ENCODE measurements at places on chromosomes 4 and X. TPM values are rescaled to one million over a fixed set of nuclear protein-coding genes. Genes with fewer than 3 reads are reported as not detected.

MAGEA2 gene
- total RNA-seq: not detected

DNA sequence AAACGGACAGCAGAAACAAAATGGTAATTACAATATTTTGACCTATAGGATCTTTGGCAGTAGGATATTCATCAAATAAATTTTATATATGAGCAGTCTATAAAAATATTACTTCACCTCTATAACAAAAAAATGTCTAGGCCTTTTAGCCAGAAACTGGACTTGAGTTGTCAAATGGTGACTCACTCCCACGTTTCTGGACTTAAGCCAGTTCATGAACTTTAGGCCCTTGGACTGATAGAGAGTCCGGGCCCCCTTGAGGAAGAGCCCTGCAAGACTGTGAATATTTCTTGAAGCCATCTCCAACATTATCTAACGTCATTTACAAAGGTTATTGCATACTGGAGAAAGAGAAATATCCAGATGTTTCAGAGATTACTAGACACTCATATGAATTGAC, 106.8 kb upstream of the FAM47A start:
- no peak for DNase-seq

DNA sequence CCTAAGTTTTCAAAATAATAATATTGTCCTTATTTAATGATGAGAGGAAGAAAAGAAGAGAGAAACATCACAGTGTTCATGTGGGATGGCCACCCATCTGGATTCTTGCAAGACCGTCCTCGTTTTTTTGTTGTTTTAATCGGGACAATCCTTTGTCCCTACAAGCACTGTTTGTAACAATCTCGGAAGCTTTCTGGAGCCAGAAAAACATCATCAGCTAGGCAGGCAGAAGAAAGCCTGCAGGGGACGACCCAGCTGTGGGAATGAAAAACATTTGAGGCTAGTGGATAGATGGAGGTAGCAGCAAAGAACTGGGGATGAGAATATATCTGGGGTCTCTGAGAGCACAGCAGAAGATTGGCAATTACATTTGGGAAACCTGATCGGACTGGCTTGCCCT, 105.6 kb downstream of the DKK2 start:
- no peak for DNase-seq

DNA sequence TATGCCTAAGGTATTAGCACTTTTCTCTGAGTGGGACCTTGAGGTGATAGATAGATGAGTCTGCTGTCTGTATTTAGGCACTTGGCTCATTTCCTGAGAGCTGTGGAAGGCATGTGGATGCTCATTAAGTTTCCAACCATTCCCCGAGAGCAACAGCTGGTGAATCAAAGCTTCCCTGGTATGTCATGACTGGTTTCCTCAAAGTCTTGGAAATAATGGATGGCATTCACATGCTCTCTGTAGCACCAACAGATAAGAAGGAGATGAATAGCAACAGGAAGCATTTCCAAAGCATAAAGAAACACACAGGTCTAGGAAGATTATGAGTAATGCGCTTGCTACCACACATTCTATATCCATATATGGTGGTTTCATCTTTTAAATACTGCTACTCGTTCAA, 118.3 kb upstream of the ETNPPL start:
- DNase-seq: peak; percentile 92

- no peak for DNase-seq
These were observed 73.1 kb downstream of the FAT1 start for GRCh38 chr4:186650401-186651180.

PLAC1 gene
- total RNA-seq: not detected

DNA sequence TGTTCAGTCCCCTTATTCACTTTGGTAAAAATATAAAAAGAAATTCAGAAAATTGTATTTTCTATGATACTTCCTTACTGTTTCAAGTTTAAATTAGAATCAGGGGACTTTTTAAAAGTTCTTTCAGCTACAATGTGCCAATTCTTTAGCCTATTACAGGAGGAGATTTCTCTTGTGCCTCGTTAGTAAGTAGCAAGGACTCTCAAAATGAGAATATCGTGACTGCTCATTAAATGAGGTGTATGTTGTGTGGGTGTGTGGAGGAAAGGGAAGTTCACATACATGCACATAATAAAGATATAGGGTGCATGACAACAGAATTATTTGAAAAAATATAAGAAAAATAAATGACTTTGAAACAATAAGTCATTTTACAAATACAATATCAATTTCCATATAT, 190.5 kb downstream of the DTHD1 start:
- no peak for DNase-seq

DNA sequence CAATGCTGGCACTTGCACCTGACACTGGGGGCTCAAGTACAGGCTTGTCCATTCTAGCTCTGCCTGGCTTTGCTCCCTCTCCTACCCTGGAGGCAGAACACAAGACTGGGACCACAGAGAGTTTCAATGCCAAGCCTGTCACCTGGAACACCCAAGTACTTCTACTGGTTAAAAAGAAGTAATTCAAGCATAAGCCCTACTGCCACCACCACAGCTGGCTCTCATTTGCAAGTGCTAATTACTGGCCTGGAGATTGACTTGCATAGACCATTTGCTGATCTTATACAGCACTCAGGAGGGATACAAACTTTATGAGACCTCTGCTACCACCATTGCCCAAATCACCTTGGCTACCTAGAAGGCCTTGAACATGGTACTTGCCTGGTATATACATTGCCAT, 1550.9 kb downstream of the C4orf33 start:
- no peak for DNase-seq

DNA sequence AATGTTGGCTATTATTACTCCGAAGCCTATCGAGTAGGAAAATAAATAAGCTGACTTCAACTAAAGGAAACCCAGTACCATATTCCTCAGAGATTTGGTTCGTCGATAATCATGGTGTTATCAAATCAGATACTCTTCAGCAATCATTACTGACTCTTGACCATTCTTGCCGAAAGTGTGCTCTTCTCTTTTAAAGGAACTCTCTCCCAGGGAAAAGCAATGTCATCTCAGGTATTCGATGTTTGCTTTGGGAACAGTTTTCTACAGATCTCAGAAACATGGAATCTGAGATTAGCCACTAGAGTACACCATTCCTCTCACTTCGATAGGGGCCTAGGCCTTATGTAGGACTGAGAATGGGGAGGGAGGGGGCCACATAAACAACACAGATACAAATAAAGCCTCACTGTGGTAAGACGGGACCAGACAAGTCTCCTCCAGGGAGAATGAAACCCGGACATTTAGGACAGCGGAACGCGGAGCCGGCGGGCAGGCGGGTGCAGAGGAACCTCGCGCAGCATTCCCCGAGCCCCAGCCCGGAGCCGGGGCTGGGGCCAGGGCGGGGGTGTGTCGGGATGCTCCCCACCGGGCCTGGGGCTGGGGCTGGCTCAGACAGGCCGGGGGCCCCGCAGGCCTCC, 581 bp downstream of the DNAJB14 start:
- DNase-seq: peak; percentile 37

IBSP gene
- total RNA-seq: not detected

GRCh38 chrX:9897761-9898161, 69.4 kb upstream of the CLDN34 start:
- DNase-seq: peak; percentile 84

ARAP2 gene
- not detected for total RNA-seq

FOXR2 gene
- total RNA-seq: not detected

DNA sequence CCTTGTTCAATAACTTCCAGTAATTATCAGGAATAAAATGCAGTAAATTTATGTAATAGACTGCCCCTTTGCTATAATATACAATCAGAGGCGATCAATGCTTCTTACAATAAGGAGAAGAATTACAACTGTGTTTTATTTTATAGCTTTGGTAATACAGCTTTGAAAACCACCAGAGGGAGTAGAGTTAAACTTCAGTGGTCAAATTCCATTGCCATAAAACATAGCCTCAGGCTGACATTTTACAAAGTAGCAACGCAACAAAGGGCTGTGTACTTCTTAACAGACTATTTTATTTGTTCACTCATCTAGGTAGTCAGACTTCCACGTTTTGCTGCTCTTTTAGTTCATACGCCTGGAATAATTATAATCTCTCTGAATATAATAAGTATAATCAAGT, 58.5 kb downstream of the TEX13C start:
- DNase-seq: no peak

RTL9 gene
- 0.11 TPM for total RNA-seq

CHIC2 gene
- 29.6 TPM for total RNA-seq

COX7B2 gene
- not detected for total RNA-seq

DNA sequence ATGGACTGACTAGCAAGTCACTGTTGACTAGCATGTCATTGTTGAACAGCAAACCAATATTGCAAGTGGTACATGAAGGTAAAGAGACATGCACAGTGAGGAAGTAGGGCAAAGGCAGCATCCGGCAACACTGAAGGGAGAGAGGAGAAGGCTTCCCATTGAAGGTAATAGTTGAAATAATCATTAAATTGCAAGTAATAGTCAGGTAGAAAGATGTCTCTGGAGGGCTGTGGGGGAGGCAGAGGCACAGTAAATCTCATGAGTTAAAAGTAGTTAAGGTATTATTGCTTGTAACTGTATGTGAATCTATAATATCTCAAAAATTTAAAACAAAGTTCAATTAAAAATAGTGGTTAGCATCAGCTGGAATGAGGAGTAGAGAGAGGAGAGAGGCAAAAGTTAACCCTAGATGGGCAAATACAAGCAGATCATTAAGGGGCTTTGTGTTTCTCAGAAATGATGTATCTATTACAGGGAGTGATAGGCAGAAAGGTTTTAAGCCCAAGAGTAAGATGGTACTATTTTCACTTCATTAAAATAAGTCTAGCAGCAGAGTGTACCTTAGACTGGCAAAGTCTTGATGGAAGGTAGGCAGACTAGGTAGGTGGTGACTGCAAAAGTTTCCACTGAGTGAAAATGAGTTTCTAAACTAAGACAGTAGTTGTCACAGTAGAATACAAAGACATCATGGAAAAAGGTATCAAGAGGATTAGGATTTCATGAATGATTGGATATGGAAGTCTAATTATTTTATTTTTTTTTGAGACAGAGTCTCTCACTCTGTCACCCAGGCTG, 776.6 kb downstream of the RAB28 start:
- no peak for DNase-seq

CNGA1 gene
- not detected for total RNA-seq

GRCh38 chr4:15402974-15403373, 24.9 kb upstream of the C1QTNF7 start:
- no peak for DNase-seq

FGF2 gene
- 14.6 TPM for total RNA-seq
